ENCODE measurements at places on chromosomes 1 and 21.
A peak's percentile ranks its signal among the peaks of the same experiment; 100 is the strongest.

- DNase-seq = no peak
These were observed 141.8 kb downstream of the SYT2 start for GRCh38 chr1:202568410-202568809.

GRCh38 chr21:26471099-26471471 lies 102.0 kb downstream of the CYYR1 start:
- DNase-seq = no peak

- DNase-seq = no peak
These were observed 9.7 kb downstream of the LPAR3 start for GRCh38 chr1:84883286-84883685.

- no peak for DNase-seq
These were observed 1.5 kb upstream of the HES2 start for GRCh38 chr1:6421266-6421665.

GRCh38 chr1:11129649-11130390 lies 30.2 kb upstream of the EXOSC10 start:
- DNase-seq = no peak

DNA sequence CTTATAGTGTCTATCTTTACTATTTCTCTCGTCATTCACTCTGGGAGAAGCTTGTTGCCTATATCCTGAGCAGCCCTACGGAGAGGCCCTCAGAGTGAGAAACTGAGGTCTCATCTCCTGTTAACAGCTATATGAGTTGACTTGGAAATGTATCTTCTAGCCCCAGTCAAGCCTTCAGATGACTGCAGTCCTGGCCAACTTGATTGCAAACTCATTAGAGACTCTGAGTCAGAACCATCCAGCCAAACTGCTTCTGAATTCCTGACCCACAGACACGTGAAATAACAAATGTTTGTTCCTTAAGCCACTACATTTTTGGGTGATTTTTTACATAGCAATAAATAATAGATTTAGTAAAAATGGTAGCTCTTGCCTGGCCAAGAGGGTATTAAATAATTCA lies 3.9 kb upstream of the ZBED6 start:
- DNase-seq = no peak

- no peak for DNase-seq
These were observed 64.8 kb upstream of the IGSF5 start for GRCh38 chr21:39680216-39680615.

GRCh38 chr1:109887271-109887670 lies 23.4 kb upstream of the CSF1 start:
- DNase-seq = no peak

DNA sequence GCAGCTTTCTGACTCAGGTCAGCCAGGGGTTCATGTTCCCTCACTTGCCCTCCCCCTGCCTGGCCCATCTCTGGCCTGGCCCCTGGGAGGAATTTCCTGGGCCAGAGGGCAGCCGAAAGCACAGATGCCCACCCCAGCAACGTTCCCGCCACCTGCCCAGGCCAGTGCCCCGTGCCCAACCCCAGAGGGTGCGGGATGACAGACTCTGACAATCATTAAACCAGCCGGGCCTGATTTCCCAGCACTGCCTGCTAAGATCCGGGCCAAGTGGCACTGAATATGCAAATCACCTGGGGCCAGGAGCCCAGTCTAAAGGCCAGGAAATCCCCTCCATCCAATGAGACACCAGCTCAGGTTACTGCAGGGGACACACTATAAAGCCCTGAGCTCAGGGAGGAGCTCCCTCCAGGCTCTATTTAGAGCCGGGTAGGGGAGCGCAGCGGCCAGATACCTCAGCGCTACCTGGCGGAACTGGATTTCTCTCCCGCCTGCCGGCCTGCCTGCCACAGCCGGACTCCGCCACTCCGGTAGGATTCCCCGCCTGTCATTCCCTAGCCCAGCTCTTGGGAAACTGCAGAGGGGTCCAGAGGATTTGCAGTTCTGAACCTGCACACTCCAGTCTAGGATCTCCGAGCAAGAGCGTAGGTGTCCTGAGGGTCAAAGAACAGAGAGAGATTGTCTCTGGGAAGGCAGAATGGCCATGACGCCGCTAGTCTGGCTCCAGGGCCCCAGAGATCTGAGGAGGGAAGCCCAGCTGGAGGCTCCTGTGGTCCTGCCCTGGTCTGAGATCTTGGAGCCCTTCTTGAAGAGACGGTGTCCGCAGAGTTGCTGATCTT lies at the start of gene ELF3:
Gene ELF3, plus strand, starts transcription at position 408 of the 836 bp plus-strand sequence. CDS start 550 bp downstream, outside the sequence.
- DNase-seq = no peak

DNA sequence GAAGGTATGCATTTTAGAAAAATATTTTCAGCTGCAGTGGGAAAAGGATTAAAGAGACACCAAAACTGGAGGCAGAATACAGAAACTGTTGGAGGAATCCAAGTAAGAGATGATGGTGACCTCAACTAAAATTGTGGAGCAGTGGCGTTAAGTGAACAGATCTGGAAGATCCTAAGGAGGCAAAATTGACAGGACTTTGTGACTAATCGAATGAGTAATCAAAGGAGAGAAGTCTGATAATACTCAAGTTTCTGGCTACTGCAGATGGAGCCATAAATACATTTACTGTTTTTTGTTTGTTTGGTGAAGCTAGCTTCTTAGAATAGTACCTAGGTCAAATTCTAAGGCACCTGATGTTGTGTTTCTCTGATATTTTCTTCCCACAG lies 3.1 kb downstream of the CTBS start:
- DNase-seq = no peak

- DNase-seq = no peak
These were observed 6.3 kb upstream of the COL6A2 start for GRCh38 chr21:46091631-46092025.

DNA sequence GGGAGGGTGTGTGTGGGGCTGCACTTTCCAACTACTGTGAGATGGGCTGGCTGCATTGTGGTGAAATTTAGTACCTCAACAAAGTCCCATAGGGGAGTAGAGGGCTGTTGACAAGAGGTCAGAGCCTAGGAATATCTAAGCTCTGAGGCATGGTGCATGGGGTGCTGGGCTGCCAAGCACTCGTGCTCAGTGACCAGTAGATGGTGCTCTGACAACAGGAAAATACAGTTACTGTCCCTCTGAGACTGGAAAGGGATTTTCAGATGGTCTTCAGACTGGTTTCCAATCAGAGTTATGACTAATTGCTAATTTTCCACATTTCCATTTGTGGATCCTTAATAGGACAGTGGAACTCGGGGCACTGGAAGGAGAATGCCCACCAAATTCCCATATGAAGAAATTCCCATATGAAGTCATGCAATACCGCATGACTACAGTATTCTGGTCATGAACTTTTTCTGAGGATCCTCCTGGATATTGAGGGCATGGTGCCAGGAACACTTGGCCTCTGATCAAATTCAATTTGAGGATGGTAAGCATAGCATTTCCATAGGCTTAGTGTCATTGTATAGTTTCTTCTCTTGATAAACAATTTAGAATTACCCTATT lies 4.1 kb upstream of the CACNA1E start:
- DNase-seq = peak; percentile 16

DNA sequence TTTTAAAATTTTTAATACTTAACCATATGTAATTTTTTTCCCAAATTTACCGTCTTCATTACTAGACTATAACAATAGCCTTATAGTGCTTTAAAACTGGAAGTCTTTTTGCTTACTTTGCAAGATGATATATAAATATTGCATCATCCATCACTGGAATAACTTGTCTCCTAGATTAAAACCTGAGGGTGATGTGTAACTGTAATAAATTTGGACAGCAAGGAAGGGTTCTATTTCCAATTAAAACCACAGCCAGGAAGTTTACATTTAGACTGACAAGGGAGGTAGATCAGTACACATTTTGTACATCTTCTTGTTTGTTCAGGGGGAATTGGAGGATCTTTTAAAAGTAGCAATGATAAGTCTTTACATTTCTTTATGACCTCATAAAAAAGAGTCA lies 21.9 kb downstream of the NTNG1 start:
- DNase-seq = no peak

- no peak for DNase-seq
These were observed 6.0 kb downstream of the RAVER2 start for GRCh38 chr1:64750875-64751274.

DNA sequence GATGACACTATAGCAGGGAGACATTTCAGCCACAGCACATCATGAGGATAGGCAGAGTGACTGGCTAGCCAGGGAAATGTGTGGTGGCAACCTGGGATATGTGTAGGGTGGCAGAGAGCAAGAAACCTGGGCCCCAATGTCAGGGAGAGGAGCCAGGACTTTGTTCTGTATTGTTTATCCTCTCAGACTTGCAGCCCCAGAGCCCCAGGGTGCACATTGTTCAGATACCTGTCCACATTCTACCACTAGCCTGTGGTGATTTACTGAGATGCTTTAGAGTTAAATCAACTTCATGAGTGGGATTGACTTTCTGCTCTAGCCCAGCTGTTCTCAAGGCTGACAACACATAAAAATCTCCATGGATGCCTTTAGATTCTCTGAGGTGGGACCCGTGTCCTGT lies 61.5 kb downstream of the MAB21L3 start:
- DNase-seq = no peak

- no peak for DNase-seq
These were observed 1131.4 kb downstream of the PLA2G4A start for GRCh38 chr1:187960125-187960638.

GRCh38 chr21:28548291-28548690 lies 444.4 kb downstream of the LTN1 start:
- no peak for DNase-seq

GRCh38 chr1:224565186-224565585 lies 50.9 kb upstream of the CNIH3 start:
- DNase-seq = no peak

DNA sequence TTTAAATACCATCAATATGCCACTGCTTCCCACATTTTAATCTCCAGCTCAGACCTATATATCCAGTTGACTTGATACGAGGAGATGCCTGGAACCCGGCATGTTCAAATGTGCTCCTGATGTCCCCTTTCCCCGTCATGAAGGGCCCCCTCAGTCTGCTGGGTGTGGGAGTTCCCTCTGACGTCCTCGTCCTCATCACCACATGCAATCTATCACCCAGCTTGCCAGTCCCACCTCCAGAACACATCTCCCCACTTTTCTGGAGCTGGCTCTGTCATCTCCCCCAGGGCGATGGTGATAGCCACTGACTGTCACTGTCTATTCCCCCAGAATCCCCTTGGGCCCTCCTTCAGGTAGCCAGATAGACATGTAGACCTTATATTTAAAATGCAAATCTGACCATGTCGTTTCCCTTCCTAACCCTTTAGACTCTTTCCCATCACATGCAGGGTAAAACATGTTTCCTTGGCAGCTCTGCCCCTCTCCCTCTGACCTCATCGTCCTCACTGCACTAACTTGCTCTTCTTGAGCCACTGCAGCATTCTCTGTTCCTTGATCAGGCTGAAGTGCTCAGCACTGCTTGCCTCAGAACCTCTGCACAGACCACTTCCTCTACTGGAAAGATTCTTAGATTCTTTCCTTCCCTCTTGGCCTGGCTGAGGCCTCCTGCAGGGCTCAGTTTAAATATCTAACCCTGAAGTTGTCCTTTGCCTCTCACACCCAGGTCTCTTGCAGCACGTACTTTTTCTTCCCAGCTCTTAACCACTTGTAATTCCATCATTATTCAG lies 7.4 kb downstream of the AZIN2 start:
- DNase-seq = no peak

- no peak for DNase-seq
These were observed 91.4 kb downstream of the ADAMTS1 start for GRCh38 chr21:26753822-26754221.

DNA sequence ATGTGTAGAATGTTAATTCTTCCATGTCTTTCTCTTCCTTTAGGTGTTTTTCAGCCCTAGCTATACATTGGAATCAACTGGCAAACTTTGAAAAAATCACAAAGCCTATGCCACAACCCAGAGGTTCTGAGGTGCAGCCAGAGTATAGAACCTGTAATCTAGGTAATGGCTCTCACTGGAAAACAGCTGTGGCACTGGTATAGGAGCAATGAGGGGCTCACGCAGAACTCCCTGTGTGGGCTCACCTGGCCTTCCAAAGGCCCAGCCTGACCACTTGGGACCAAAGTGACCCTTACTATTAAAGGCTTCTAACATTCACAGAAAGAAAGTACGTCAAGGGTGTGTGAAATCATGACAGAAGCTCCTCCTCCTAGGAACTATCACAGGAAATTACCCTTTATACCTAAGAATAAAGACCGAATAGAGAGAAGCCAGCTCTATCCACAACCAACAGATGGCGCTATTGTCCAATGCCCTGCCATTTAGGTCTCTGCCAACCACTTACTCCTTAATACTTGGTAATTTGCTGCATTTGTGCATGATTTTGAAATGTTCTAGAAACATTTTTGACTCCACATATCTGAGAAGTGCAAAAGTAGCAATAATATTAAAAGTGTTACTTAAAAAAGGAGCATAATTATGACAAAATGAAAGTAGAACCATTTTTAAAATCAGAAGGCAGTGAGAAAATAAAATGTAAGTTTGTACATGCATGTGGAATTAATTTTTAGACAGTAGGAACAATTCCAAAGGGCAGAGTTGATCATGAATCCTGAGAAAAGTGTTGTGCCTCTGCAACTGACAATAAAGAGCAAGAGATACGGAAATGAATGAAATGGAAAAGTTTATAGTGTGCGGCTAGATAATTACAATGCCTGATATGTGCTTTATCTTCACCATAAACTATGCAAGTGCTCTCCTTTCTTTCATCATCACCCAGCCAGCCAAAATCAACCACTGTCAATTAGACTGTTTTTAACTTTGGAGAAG lies 93.1 kb upstream of the HAO2 start:
- DNase-seq = peak; percentile 48

DNA sequence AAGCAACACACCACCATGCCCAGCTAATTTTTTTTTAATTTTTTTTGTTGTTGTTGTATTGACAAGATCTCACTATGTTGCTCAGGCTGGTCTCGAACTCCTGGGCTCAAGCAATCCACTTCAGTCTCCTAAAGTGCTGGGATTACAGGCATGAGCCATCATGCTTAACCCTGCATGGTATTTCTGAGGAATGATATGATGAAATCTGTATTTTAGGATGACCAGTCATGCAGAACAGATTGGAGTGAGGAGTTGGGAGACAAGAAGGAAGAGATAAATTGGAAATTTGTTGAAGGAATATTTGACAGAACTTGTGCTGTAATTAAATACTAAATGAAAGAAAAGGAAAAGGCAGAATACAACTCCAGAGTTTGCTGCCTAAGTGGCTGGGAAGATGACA lies 4.7 kb upstream of the NDUFS5 start:
- no peak for DNase-seq

- no peak for DNase-seq
These were observed 18.7 kb upstream of the KANK4 start for GRCh38 chr1:62337706-62338631.

DNA sequence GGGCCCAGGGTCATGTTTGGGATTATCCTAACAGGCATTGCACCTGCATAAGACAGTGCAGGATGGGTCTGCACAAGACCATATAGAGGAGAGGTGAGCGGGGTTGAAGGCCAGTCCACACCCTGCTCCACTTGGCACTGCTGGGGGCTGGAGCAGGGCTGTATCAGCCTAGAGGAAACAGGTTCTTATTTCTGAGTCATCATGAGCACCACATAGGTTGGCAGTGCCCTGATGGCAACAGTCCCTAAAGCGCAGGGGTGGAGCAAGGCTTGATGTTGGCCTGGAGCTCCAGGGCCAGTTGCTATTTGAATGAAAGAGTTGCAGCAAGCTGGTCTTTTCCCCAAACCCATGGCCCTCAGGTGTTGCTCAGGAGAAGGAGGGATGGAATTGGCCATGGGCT lies 29.8 kb upstream of the BMP8B start:
- no peak for DNase-seq
